Activated gamma-delta T cell treated with anti-CD3 and anti-CD28 coated beads, Interleukin-2, amount 50 U/mL, for 16 hours (primary cell): ENCODE measurements at places on chromosomes 1 and 21.

DNA sequence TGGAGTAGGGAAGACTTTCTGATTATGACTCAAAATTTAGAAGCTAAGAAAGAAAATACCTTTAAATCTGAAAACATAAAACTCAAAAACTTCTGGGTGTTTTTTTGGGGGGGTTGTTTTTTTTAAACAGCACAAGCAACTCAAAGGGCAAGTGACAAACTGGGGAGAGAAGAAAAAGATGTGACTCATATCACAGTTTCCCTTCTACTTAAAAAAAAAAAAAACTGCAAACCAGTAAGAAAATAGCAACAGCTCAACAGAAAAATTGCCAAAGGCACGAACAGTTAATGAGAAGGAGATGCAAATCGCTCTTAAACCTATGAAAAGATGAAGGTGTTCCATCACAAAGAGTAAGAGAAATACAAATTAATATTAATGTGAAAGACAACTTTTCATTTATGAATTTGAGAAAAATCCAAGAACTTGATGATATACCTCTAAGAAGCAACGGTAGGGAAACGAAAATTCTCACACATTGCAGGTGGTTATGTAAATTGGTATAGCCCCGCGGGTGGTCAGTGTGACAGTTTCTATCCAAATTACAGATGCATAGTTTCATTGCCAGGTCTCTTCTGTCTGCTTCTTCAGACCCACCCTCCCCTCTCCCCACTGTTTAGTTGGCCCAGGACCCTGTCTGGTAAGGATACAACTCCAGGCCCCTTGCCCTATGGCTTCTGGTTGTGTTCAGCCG lies 9.0 kb downstream of the IFNAR2 start:
- no peak for DNase-seq

GRCh38 chr1:47709872-47710231 lies 272.0 kb downstream of the FOXD2 start:
- no peak for DNase-seq

- no peak for DNase-seq
These were observed 77.9 kb downstream of the DAB1 start for GRCh38 chr1:57345916-57346315.

DNA sequence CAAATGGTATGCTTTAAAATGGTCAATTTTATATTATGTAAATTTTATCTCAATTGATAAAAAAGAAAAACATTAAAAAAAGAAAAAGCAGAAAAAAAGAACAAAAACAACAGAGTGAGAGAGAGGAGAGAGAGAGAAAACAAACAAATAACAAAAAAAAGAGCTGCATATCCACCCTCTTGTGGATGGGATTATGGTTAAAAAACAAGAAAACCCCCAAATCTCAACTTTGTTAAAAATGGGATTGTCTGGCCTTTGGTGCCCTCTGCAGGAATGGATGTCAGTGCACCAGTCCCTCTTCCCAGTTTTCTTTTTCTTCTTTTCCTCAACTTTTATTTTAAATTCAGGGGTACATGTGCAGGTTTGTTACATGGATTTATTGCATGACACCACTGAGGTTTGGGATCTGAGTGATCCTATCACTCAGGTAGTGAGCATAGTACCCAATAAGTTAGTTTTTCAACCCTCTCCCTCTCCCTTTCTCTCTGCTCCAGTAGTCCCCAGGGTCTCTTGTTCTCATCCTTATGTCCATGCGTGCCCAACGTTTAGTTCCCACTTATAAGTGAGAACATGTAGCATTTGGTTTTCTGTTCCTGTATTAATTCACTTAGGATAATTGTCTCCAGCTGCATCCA lies 28.1 kb downstream of the RNF187 start:
- peak; percentile 14 for DNase-seq

DNA sequence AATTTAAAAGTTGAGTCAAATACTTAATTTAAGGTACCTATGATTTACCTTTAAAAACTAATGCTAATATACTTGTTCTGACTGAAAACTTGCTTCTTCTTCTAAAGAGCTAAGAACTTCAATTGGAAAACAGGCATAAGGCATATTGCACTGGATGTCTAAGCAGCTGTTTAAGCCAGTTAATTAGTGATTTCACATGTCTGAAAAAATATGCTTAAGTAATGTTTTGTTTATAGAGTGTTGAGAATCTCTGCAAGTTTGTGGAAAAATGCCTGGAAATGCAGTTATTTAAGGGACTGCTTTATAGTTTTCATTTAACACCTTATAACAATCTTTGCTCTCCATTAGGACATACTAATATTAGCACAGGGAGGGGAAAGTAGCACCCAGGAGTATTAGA lies 28.2 kb downstream of the UBE2U start:
- no peak for DNase-seq

DNA sequence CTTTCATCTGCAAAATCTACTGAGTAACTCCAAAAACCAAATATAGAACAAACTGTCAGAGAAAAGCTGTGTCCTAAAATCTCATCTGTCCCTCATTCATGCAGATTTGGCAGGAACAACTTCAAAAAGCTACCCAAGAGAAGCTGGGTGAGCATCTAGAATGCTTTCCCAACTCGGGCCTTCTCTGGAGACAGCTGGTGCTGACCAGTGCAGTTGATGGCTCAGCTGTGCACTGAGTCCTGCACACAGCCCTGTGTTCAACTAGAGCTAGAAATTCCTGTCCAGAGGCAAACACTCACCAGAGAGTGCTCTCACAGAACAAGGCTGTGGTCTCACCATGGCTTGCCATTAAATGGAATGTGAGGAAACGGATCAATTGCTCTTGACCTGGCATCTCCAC lies 202.8 kb downstream of the ASTN1 start:
- DNase-seq: no peak

GRCh38 chr1:14926818-14927575 lies 226.6 kb upstream of the TMEM51 start:
- DNase-seq: no peak

DNA sequence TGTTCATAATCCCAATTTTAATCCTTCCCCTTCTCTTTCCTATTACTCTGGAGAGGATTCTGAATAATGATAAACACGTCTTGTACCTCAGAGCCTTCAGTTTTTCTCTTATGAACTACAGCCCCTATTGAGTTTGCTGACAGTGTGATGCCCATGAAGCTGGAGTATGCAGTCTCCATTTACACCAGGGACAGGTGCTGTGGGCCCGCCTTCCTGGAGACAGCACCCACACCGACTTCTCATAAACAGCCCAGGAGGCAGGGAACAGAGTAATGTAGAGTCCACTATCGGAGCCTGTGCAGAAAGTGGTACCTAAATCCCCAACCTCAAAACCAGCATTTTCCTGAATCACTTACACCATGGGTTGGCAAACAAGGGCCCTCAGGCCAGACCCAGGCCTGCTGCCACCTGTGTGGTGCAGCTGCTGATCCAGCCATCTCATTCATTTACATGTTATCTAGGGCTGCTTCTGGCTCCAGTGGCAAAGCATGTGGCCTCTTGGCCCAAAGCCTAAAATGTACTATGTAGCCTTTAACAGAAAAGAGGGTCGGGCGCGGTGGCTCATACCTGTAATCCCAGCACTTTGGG lies 95.1 kb upstream of the KRTAP19-8 start:
- no peak for DNase-seq

DNA sequence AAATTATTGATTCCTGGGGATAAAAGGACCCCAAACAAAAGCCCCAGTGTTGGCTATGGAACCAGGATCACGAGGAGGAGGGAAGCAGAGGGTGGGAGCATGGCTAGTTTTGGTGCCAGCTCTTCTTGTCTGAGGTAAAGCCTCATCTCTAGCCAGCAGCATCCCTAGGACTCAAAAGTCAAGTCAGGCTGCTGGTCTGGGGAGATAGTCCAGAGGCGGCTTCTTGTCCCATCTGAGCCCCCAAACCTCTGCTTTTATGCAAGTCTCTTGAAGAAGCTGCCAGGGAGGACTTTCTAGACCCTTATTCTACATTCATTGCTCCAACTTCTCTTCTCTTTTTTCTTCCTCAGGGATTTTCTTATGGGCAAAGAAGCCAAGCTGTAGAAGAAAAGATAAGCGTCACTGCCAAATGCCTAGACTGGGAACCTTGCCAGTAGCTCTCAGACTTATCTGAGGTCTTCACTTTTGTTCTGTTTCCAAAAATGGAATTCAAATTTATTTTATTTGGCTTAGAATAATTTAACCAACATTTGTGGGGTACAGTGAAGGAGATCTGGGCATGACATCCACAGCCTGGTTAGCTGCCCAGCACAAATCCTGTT lies 6.9 kb upstream of the ANKRD35 start:
- DNase-seq: no peak

GRCh38 chr1:167054531-167054930 lies 35.6 kb downstream of the GPA33 start:
- DNase-seq: no peak

- no peak for DNase-seq
These were observed 10.7 kb upstream of the PTBP2 start for GRCh38 chr1:96710708-96711477.

DNA sequence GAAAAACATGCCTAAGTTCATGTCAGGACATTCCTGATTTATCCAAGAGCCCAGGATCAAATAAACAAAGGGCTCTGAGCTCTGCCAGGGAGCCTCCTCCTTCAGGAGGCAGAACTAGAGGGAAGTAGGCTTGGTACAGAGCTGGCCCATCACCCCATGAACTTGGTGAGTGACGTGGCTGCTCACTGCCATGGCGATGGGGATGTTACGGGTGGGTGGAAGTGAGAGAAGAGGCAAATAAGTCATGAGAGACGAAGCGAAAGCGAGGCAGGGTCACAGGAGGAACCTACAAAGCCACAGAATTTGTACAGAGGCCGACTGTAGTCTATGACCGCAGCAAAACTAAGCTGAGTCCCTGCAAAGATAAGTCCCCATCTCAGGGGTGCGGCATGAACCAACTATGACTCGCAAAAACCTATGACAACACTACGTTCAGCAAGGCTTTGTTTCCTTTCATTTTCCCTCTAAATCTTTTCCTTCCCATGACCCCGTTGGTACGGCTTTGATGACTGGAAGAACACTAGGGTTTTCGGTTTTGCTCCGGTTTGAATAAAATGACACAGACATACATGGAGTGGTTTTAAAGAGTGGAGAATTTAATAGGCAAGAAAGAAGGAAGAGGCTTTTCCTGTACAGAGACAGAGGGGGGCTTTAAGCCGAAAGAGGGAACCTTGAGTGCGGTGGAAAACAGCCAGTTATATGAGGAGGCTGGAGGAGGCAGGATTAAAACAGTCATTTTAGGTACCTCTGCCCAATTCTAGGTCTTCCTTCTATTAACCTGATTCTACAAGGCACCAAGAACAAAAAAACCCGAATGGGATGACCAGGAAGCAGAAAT lies 74.1 kb downstream of the CD46 start:
- peak; percentile 75 for DNase-seq

- DNase-seq: no peak
These were observed 217.9 kb downstream of the TM2D1 start for GRCh38 chr1:61506944-61507500.

DNA sequence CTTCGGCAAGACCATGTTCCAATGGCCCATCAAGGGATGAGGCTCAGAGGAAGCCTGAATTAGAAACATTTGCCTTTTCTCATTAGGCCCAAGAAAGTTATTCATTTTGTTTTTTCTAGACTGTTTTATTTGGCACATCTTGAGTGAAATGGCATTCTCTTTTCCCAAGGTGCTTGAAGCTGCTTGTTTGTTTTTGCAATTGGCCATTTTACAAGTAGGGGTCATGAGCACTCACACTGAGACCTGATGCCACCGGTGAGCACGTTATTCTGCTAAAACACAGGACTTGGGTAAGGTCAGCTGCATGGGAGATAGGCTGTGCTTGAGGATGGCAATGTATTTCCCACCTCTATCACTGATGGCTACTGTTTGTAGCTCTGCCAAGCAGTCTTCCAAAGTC lies 128.1 kb downstream of the TBX15 start:
- no peak for DNase-seq

DNA sequence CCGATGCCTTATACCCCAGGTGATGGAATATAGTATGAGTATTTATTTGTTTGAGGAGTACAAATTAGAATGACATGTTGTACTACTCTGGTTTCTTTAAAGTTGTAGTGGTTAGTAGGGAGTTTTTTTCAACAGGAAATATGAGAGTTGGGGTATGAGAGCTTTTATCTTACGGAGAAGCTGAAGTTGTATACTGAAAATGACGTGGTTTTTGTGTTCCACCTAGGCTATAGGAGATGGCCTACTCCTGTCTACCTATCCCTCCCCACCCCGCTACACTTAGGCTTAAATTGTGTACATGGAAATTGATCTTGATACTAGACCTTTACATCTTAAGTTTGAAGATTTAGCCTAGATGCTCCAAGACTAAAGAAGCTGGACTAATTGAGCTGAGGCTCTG lies 6.8 kb upstream of the HAX1 start:
- no peak for DNase-seq

DNA sequence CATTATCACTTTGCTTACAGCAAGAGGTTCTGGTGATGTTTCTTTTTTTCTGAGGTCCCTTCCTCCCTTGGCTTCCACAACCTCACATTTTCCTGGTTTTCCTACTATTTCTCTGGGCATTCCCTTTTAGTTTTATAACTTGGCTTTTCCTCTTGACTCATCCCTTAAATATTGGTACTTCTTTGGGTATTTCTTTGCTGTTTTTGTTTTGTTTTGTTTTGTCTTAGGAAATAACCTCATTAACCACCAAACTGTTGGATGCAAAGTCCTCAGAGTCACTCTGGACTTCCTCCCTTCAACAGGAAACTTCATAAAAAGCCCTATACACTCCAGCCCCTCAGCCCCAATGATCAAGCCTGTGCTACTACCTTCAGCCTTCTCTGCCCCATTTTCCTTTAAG lies 211.1 kb downstream of the DUSP10 start:
- no peak for DNase-seq

DNA sequence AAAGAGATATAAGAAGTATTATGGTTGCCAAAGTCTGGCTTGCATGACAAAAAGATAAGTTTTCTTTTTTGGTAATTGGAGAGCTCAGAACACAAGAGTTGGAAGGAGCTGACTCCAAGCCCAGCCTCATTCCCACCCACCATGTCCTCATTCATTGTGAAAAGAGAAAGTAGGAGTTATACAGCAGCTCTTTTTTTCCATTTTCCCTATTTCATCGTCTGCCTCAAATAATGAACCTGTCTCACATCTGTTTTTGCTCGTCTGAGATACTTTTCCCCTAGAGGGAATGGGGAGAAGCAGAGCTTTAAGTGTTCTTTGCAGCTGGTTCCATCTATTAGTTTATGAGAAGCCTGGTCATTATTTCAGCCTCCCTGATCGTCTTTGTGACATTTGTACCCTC lies 34.7 kb downstream of the AGT start:
- no peak for DNase-seq

DNA sequence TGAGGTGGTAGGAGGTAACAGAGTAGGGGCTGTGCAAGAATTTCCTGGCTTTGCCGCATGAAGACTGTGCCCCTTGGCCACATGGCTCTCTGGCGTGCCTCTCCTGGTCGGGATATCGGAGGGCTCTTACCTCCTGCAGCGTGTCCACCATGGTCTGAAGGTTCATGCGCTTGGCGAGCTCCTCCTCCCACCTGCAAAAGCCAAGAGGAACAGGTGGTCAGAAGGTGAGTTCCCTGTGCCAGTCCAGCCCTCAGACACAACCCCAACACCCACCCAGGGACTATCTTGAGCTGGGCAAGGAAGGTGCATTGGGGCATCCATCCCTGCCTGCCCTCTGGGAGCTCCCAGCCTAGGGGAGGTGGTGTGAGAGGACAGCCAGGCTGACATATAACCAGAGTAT lies 18.6 kb upstream of the ALDH4A1 start:
- no peak for DNase-seq
